Right cardiac atrium (tissue), 5 donors: ENCODE measurements at places on chromosomes 5 and 9.

- DNase-seq = peak; percentile 49
Observed at GRCh38 chr5:59358005-59358861, 535.3 kb downstream of the PDE4D start.

GRCh38 chr5:113147101-113147508, 170.5 kb downstream of the DCP2 start:
- DNase-seq = no peak

GRCh38 chr9:7653262-7653661, 146.3 kb downstream of the DMAC1 start:
- DNase-seq = no peak

GRCh38 chr5:147551677-147552076, 41.8 kb upstream of the DPYSL3 start:
- DNase-seq = no peak

- no peak for DNase-seq
Observed at GRCh38 chr5:23717486-23717885, 210.1 kb downstream of the PRDM9 start.

DNA sequence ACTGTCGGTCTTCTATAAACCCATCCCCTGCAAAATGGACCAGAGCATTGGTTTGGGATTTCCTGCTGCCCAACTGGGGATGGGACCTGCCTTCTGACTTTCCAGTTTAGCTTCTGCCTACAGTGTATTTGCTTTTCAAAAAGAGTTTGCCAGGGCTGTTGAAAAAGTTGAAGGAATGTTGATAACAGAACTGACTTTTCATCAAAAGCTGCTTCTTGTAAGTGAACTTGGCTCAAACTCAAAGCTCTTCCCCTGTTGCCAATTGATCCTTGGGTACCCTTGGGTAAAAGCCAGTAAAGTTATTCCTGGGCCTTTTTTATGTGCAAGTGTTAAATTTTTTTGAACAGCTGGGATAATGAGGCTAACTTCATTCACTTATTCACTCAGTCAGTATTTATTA, 142.9 kb upstream of the SLC30A5 start:
- no peak for DNase-seq

DNA sequence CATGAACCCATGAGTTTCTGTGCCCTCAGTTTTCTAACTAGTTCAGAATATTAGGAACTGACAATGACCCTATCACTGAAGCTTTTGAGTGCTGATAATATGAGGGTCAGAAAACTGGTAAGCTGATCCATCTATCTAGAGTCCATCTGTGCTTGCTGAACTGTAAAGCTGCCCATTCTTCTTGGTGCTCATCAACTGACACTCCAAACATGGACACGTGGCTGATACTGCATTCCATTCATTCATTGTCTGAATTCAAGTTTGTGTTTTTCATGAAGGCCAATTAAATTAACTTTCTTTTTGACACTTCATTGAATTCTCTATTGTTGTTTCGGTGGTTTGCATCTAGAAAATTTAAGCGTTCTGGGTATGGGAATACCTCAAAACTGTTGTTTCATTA, 17.6 kb downstream of the NREP start:
- no peak for DNase-seq
